ENCODE measurements at places on chromosomes 1 and 21. TPM values are rescaled to one million over a fixed set of nuclear protein-coding genes. Genes with fewer than 3 reads are reported as not detected.

- DNase-seq: no peak
Observed at GRCh38 chr1:210722410-210723081, 393.8 kb downstream of the HHAT start.

DNA sequence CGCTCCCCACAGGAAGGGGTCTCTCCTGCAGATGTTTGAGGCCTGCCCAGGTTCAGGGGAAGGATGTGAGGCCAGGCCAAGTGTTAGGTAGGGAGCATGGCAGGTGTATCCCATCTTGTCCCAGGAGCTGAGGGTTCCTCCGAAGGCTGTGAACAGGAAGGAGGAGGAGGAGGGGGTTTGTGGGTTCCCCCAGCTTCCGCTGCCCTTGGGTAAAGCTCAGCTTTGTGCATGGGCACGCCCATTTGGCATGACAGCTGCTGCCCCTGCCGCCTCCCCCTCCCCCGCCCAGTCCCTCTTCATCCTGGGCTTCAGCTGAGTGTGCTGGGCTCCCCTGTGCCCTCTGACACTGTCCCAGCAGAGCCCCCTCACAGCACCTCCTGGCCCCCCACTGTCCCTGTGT lies 25.5 kb downstream of the TNFRSF8 start:
- no peak for DNase-seq

- no peak for DNase-seq
Observed at GRCh38 chr1:72281637-72282270, 585 bp downstream of the NEGR1 start.

DNA sequence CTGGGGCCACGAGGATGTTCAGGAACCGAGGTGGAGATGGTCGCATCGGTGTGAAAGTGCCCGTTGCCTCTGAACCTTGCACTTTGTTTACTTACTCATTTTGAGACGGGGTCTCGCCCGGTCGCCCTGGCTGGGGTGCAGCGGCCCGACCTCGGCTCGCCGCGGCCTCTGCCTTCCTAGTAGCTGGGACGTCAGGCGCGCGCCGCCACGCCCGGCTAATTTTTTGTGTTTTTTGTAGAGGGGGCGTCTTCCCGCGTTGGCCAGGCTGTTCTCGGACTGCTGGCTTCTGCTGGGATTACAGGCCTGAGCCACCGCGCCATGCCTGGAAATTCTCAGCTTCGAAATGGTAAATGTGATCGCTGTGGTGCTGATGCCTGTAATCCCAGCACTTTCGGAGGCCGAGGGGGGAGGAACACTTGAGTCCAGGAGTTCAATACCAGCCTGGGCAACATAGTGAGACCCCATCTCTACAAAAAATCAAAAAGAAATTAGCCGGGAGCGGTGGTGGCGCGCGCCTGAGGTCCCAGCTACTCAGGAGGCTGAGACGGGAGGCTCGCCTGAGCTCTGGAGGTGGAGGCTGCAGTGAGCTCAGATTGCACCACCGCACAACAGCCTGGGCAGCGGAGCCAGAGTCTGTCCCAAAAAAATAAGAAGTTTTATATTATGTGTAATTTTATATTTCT lies 684 bp upstream of the MRPL20 start:
- DNase-seq: no peak

DNA sequence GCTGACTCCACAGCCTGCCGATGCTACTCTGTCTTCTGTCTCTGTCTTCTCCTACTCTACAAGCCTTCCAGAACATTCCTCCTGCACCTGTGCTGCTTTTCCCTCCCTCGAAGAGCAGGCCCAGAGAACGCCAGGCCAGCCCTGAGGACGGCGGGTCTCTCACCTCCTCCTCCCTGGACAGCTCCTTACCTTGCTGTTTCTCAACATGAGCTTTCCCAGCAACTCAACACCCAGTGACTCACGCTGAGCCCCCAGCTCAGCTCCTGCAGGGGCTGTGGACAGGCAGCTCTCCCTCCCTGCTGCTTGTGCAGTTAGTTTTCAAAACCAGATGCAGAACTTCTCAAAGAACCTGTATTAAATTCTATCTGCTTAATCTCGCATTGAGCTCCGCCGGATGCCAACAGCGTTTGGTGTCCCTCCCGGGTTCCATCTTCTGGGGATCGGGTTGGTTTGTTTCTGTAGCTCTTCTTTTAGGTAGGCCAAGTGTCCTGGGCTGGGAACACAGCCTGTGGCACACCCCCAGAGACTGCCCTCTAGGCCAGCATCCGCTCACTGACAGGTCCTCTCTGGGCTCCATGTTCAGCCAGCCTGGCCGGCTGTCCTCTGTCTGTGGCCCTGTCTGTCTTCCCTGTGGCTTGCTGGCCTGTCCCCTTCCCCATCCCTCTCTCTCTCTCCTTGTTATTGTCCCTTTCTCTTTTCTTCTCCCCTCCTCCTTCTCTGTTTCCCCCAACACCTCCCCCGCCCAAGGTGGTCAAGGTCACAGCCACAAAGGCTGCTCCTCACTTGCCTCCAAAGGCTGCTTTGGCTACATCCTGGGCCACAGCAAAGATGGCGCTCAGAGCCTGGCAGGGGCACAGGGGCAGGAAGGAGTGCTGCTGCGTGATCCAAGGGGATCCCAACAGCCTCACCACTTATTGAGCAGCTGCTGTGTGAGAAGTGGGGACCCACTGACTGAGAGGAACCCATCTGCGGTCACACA lies 391.0 kb downstream of the MATN1 start:
- DNase-seq: no peak

DNA sequence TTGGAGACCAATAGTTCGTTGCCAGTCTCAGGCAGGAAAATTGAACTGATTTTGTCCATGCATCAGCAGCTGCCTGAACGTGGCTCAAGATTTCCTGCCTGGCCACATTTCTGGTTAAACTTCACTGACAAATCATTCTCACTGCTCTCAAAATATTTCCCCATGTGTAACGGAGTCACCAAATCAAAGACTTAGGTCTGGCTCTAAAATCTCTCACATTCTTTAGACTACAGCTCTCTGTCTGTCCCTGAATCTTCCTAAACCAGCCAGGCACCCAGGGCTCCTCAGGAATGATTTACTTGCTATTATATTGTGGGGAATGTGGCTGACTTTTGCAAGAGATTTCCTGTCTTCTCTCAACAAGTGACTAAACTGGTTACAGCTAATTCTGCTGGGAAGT lies 49.2 kb upstream of the GJA8 start:
- no peak for DNase-seq

DNA sequence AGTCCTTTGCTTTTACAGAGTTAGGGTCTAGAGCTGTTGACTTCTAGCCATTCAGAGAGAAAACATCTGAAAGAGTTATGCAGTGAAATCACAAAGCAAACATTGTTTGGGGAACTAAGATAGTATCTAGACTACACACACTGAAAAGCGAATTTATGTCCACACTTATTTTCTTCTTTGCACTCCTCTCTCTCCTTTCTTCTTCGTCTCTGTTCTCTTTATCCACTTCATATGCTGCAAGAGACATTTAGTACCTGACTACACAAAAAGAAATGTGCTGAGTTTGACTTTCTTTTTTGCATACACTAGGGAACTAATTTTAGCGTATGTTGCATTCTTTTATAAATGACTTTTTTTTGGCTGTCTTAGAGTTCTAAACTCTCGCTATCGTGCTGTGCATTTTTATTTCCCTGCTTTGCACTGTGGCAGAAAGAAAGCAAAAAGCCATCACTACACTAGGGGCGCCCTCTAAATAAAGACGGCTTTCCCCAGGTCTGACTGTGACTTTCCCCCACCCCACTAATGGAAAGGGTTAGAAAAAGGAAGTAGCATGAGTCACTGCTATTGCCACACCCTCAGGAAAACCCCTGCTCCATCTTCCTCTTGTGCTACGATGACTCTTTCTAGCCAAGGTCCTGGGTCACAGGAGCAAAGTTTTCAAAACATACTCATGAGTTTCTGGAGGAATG lies 65.7 kb downstream of the MAP3K7CL start:
- DNase-seq: no peak

DNA sequence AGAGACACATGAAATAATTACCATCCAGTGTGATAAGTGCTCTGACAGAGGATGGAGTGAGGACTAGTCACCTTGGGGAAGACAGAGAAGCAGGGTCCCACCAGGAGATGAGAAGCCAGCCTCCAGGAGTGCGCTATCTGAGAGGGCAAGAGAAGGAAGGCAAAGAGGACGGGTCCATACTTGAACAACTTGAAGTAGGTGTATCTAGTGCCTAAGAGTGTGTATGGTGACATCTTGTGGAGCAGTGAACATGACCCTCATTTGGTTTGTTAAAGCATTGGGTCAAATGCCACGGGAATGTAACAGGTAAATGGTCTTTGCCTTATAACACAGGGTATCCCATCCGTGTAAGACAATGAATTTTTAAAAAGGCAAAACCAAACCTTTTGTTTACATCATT lies 39.8 kb downstream of the MRPL39 start:
- no peak for DNase-seq

GRCh38 chr1:143736562-143736961 lies 235.2 kb downstream of the FAM72C start:
- DNase-seq: no peak

DNA sequence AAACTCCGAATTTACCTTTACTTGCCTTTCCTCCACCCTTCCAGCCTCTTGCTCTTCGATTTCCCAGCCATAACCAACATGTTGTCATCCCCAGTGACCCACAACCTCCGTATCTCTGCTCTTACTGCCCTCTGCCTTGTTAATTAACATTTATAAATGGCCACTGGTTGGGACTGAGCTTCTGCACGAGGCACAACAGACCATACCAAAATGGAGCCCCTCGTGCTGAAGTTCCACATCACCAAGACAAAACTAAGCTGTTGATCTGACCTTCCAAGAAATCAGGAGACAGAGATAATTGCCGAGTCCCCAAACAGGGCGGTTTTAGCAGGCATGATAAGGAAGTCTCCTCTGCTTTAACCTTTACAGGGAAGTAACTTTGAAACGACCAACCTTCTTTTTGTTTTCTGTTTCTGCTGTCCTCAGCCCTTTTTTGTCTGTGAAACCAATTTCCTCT lies 71.9 kb downstream of the NMNAT2 start:
- DNase-seq: no peak

GRCh38 chr1:164137273-164137925 lies 421.6 kb upstream of the PBX1 start:
- DNase-seq: no peak

- no peak for DNase-seq
Observed at GRCh38 chr1:11695861-11696260, 4.4 kb downstream of the DRAXIN start.

DNA sequence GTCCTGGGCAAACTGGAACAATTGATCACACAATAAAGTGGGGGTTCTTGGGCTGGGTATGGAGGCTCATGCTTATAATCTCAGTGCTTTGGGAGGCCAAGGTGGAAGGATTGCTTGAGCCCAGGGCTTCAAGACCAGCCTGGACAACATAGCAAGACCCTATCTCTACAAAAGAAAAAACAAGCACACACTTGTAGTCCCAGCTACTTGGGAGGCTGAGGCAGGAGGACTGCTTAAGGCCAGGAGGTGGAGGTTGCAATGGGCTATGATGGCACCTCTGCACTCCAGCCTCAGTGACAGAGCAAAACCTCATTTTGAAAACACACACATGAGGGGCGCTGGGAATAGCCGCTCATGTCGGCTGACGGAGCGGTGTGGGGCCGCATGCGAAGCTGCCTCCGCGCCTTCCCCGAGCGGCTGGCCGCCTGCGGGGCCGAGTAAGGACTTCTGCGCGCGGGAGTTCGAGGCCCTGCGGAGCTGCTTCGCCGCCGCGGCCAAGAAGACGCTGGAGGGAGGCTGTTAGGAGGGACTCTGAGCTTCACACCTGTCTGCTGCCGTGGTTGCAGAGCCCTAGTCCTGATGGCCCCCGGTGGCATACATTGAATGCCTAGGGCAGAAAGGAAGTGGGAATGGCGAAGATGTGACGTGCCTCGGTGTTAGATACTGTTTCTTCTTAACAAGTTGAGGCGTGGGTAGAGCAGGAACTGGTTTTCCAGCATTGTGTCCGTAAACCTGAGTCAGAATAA lies 59.5 kb downstream of the ACBD3 start:
- DNase-seq: no peak

- no peak for DNase-seq
Observed at GRCh38 chr1:85762804-85763203, 54.6 kb upstream of the ZNHIT6 start.

DNA sequence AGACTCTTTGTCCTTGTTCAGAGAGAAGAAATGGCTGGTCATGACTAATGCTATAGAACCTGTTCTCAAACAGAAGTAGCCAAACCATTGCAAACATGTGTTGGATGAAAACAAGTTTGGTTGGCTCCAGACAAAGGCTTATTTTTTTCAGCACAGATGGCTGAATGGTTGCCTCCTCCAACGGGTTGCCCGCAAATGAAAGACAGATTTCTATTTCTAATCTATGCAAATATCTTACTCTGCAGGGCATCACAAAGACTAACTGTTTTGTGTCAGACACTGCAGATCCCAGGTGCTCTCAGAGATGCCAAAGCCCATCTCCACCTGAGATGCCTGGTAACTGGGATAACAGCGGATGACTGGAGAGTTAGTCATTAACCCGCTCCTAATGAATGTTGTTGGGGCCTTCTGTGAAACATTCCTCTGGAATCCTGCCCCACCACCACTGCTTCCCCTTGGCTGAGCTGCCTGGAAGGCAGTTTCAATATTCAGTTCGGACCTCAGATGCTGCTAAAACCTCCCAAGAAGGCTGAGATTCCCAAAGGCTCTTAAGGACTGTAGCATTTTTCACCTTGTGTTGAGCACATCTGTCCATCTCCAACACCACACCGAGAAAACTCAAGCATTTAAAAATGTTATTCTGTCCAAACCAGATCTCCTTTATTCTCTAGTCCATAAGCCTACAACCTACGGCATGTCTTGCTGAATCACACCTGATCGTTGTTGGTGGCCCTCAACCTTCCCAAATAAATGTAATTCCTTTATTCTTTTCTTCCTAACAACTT lies 104.4 kb downstream of the PTPN14 start:
- no peak for DNase-seq

DNA sequence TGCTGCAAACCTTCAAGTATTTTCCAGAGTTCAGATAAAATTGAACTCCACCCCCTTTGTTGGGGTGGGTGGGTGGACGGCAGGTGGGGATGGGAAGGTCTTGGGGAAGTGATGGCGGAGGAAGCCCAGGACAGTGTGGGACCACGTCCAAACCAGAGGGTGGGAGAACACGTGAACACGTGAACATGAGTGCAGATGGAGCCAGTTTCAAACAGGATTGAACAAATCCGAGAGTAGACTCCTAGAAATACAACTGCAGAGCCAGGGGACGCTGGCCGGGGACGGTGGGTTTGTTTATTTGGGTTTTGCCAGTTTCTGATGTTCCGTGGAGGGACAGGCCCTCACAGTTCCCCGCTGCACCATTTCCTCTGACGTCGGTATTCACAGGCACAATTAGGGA lies 2.9 kb downstream of the KRTAP10-2 start:
- no peak for DNase-seq

GRCh38 chr1:185603158-185603557 lies 131.0 kb upstream of the HMCN1 start:
- no peak for DNase-seq

GRCh38 chr1:153302308-153302707 lies 10.4 kb downstream of the PGLYRP3 start:
- no peak for DNase-seq

GRCh38 chr21:44579833-44580144 lies 615 bp downstream of the KRTAP10-5 start:
- DNase-seq: no peak

GRCh38 chr1:172477216-172477615 lies 33.3 kb upstream of the PIGC start:
- DNase-seq: no peak

The CD5L gene
- polyA plus RNA-seq: 0.08 TPM

The APH1A gene
- 114 TPM for polyA plus RNA-seq

The URB1 gene
- polyA plus RNA-seq: 9.2 TPM

The VWA5B1 gene
- polyA plus RNA-seq: 0.51 TPM

The UTP11 gene
- polyA plus RNA-seq: 43.5 TPM

The AADACL3 gene
- polyA plus RNA-seq: not detected

The GJB4 gene
- polyA plus RNA-seq: 0.99 TPM

The LAMC1 gene
- 178 TPM for polyA plus RNA-seq

The PLPPR5 gene
- 0.66 TPM for polyA plus RNA-seq

The FAM110D gene
- polyA plus RNA-seq: 7.4 TPM

Data from urinary bladder (tissue), 4 donors.